ENCODE measurements at places on chromosomes 11 and 22.

DNA sequence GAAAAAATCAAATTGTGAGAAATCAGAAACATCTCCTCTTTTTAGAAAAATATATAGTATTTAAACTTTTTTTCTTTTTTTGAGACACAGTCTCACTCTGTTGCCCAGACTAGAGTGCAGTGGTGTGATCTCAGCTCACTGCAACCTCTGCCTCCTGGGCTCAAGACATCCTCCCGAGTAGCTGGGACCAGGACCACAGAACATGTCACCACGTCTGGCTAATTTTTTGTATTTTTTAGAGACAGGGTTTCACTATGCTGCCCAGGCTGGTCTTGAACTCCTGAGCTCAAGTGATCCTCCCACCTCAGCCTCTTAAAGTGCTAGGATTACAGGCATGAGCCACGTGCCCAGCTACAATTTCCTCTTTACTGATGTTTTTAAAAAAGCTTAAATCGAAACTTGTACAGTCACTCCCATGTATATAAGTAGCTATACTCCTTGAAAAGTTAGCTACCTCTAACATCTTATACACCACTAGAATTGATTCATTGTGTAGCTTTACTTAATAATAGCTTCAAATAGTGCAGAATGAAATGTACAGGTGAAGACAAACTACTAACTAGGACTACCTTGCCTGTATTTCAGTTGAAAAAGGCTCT is 10.3 kb downstream of the EIF4G2 start:
- no peak for DNase-seq

GRCh38 chr11:33402066-33402465 is 144.9 kb downstream of the HIPK3 start:
- DNase-seq = no peak

GRCh38 chr22:43470941-43471585 is 59.2 kb downstream of the MPPED1 start:
- DNase-seq = no peak

GRCh38 chr11:10824888-10825287 is 16.2 kb upstream of the EIF4G2 start:
- no peak for DNase-seq

DNA sequence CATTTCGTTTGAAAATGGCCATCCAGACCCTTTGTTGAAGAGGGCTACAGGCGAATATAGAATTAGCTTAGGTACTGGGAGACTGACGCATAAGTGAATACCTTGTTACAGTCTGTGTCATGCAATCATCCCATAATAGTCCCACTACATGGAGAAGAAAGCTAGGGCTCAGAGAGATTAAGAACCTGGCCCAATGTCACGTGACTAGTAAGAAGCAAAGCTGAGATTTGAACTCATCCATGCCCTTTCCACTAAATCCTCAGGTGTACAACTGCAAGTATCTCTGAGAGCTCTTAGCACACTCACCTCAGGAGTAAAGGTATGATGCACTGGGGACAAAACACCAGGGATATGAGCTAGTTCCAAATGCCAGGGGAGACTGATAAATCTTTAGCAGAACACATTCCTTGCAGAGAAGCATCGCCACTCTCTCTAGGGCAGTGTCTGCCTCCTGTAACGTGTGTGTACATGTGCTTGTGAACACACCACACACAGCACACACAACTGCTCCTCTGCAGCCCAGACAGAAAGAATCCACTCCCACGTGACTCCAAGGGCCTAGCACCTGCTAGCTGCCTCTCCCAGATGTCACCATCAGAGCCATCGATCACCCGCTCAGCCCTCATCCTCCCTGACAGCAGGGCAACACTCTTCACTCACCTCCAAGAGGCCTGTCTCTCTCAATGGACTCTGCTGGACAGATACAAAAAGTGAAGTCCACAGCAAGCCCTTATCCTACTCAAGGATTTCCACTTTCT is 402.8 kb downstream of the NXPE2 start:
- DNase-seq = no peak

DNA sequence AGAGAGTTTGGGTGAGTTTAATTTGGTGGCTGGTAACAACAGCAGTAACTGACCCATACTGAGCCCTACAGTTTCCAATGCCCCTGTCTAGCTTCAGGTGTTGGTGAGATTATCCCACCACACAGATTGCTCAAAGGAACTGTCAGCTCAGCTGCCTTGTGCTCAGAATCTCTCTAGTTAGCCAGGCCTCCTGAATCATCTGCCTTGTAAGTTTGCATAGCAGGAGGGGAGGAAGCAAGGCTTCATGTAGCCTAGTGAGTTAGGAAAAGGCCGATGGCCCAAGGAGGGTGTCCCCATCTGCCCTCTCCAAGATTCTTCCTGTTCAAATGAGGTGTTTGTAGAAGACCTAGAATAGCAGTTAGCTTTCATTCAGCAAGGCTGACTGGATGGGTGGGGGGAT is 74.3 kb downstream of the MICAL2 start:
- no peak for DNase-seq

DNA sequence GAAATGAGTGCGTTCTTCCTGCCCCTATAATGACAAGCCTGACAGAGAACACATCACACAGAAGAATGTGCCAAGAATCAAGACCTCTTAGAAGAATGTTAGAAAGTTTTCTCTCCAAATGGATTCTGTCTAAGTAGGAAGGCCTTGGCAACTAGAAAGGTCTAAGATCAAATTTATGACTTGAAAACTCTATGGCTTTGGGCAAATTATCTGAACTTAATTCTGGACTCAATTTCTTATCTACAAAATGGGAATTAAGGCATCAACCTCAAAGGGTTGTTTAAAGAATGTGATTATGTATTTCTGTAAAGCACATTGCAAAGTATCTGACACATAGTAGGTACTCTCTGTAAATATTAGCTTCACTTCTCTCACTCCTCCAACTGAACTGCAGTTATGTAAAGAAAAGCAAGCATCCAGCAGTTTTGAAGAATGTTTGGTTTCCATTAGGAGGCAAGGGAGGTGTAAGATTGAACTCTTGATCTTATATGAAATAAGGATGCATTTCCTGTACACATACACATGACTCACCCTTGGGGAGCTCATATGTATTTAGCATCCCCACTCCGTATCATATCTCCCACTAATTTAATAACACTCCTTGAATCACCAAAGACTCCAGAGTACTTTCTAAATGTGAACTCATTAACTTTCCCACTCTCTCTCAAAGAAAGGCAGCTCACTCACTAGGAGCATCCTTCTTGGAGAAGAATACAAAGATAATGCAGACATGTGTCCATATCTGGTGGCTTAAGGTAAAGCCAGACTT is 77.6 kb downstream of the ETS1 start:
- DNase-seq = no peak

DNA sequence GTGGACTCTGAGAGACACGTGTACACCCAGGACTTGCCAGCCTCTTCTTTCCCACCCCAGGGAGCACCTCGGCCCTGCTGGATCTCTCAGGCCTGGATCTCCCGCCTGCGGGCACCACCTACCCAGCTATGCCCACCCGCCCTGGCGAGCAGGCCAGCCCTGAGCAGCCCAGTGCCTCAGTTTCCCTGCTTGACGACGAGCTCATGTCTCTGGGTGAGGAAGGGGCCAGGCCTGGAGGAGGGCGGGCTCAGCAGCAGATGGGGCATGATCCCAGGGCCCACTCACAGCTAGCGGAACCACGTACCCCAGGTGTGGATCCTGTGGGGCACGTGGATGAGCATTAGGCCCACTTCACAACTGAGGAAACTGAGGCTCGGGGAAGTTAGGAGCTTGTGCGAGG is 13.7 kb upstream of the SH3BP1 start:
- DNase-seq = no peak

DNA sequence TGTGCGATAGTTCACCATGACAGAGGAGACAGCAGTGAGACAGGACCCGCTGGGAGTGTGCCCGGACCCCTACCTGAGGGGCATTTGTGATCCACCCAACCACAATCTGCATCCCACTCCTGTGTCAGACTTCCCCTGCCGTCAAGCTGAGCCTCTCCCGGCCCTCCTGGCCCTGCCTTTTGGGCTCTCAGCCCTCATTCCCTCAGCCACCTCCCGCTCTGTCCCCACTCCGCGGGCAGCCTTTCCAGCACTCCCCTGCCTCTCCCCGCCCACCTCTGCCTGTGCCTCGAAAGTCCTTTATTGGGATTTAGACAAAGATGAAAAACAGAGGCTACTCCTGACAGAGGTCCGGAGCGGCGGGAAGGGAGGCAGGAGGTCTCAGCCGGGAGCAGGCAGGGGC is 4.2 kb downstream of the NFAM1 start:
- DNase-seq = no peak

DNA sequence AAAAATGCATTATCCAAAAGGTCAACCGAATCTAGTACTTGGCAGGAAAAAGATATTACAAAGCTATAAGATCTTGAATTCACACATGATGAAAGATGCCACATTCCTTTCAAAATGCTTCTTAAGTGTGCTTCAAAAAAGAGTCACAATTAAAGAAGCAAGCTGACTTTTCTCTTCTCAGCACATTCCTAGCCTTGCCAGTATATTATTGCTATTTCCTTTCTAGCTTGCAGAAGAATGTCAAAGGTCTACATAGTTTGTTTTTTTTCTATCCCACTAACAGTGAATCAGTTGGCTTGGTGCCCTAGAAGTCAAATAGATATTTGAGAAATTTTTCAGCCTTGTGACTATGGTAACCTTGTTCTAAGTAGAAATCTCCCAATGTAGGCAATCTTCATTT is 56.8 kb downstream of the GUCY1A2 start:
- DNase-seq = no peak

DNA sequence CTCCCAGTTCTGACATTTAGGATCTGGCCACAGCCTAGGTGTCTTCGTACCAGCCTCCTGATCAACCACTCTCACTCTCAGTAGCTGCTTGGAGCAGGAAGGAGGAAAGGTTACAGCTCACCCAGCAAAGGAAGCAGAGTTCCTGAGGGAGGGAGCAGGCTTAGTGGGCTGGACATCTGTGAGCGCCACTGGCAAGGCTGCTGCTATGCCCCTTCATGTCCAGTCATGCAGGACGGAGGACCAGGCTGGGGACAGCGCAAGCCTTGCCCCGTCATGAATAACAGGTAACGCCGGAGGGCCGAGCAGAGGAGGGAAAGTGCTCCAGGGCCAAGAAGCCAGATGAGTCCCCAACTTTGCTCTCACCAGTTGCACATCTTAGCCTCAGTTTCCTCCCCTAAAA is 25.8 kb downstream of the TPST2 start:
- DNase-seq = no peak

DNA sequence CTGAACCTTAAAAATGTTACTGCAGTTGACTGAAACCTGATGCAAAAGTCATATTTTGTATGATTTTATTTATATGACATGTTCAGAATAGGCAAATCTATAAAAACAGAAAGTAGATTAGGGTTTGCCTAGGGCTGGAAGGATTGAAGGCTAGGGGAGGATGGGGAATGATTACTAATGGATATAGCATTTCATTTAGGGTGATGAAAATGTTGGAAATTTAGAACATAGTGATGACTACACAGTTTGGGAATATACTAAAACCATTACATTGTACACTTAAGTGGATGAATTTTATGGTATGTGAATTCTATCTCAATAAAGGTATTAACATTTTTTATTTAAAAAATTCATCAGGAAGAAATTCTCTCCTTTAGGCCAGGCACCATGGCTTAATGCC is 22.9 kb upstream of the PAFAH1B2 start:
- no peak for DNase-seq

DNA sequence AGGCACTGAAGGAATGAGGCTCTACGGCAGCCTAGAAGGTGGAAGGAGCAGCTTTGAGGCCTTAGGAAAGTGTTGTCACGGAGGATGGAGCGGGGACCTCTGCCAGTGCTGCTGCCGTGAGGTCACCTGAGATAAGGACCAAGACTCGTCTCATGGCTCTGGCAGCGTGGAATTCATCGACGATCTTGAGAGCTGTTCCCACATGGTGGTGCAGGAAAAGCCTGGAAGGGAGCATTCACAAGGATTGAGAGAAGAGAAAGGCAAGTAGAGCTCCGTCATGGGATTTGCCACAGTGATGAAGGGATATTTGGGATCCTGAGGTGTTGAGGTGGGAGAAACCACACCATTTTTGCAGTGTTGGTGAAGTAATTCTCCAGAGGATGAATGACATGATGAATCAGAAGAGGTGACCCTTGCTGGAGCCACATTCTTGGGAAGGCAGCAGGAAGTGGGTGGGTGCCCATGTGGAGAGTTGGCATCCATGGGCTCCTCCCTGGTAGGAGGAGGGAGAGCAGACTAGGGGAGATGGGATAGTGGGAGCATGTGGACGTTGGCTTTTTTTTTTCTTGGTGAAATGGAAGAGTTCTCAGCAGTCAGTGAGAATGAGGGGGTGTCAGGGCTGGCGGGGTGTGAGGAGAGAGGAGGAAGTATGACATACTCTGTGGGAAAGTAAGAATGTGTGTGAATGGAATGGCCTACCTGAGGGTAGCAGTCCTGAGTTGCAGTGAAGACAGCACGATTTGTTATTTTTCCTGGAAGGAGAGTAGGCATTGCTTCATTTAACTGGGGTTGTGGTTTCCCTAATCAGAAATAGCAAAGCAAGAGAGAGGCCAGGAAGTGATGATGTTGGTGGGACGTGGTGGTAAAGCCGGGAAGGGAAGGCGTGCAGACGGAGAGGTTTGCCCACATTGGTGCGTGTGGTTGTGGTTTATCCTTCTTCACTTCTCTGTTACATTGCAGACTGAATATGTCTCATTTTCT is 11.1 kb downstream of the PPP6R3 start:
- DNase-seq = no peak

- DNase-seq = no peak
Measured at GRCh38 chr22:35568751-35569739, 28.4 kb downstream of the RASD2 start.

DNA sequence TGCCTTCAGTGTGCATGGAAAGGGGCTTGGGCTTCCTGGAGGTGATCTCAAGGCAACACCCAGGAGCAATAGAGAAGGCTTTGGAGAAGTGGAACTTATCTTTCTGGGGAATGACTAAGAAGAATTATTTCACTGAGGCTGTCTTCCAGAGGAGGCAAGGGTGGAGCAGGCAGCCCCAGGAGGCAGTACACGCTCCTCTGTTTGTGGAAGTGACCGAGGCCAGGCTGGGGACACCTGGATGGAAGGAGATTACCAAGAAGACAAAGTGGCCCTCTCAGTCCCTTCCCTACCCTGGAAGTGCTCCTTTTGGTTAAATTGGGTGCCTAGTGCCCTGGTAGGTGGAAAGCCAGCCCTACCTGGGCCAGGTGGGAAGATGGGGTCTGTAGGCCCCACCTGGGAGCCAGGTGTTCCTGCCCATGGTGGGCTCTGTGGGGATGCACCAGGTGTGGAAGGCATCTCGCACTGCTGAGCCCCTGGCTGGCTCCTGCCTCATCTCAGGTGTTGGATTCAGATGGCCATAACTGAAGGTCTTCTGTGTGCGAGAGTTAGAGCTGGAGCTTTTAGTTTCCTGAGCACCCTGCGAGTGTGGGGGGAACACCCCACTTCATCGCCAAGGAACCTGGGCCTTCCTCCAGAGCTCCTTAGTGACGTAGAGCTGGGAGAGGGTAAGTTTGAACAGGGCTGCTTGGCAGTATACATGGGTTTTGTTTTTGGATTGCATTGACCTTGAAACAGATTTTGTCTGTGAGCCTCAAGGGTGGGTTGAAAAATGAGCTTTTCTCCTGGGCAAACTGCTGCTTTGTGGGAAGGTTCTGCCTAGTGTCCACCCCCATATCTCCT is 46.1 kb downstream of the MICAL2 start:
- no peak for DNase-seq

DNA sequence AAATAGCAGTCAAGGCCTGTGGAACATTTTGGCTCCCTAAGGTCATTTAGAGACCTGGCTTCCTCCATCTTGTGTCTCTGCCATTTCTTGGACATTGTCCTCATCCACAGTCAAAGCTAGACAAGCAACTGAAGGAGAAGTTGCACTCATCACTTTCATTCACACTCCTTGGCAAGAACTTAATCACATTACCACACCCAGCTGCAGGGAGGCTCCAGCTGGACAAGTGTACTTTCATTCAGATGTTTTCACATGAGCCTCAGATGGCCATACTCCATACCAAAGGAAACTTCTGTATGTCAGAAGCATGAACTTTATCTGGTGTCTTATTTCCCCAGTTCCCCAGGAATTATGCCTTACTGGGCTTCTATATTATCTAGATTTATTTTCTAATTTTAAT is 537.4 kb downstream of the TMEM135 start:
- DNase-seq = no peak
